Activated CD4-positive, alpha-beta T cell treated with anti-CD3 and anti-CD28 coated beads, Interleukin-2, Interleukin-4, amounts not matched to agents 100 ng/mL and 50 ng/mL, durations not matched to agents 16 hours and 8 hours (primary cell): ENCODE measurements at places on chromosomes 2 and 18.

DNA sequence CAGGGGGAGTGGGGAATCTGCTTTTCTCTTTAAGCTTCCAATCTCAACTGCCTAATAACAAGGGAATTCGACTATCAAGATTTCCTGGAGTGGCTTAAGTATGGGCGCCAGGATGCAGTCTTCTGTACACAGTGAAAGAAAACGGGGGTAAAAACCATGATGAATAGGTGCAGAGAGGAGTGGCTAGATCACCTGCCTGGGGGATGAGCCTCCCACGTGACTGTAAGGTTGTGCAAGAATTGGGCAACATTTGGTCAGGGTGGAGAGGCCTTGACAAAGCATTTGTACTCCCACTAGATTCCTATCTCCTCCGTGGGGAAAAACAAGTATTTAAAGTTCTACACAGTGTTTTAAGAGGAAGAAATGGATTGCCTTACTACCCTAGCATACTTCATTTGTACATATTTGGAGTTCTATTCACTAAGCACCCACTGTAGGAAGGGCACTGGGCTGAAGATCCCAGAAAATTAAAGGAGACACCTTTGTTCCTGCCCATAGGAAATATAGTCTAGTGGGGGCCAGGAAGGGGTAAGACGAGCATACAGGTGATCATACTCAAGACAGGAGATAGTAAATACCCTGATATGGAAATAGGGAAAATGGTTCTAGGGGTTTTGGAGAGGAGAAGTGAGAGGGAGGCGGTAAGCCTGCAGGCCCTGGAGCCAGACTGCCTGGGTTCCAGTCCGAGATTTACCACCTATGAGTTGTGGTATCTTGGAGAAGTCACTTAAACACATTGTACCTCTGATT lies 29.2 kb downstream of the EPAS1 start:
- DNase-seq, result no peak

DNA sequence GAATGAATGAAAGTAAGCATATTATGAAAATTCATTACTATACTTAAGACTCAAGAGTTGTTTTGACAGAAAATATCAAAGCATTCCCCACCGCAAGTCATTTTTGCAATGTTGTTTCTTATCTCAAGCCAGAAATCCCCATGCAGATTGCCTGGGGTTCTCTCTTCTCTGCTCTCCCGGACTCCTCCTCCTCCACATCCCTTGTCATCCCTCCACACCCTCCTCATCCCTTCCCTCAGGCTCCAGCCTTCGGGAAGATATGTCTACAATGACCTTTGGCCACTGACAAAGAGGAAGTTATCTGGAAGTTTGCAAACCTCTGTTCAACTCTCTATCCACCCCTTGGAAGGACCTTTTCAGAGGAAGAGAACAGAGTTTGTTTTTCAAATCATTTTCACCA lies 11.9 kb downstream of the TFCP2L1 start:
- DNase-seq, result no peak

DNA sequence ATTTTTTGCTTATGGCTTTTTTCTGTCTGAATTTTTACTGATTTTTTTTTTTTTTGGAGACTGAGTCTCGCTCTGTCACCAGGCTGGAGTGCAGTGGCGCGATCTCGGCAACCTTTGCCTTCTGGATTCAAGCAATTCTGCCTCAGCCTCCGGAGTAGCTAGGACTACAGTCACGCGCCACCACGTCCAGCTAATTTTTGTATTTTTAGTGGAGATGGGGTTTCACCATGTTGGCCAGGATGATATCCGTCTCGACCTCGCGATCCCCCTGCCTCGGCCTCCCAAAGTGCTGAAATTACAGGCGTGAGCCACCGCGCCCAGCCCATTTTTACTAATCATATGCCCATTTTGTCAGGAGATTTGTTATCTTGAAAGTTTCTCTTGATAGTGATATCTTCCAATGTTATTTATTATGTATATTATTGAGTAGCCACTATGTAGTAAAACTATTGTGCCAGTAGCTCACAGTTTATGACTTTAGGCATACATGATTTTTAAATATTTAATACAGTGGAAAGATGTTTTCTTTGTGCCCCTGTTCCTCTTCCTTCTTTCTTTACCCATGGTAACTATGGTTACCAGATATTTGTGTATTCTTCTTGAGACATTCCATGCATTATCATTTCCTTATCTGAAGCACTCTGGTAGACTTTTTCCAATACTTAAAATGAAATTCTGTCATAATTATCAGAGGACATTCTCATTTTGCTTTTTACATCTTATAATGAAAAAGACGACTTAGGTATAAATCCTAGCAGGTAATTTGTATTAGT lies 2.1 kb downstream of the HAT1 start:
- DNase-seq, result no peak

GRCh38 chr2:134762508-134762907 lies 43.7 kb upstream of the TMEM163 start:
- no peak for DNase-seq

GRCh38 chr2:73084971-73085370 lies 13.5 kb upstream of the SFXN5 start:
- DNase-seq, result no peak

DNA sequence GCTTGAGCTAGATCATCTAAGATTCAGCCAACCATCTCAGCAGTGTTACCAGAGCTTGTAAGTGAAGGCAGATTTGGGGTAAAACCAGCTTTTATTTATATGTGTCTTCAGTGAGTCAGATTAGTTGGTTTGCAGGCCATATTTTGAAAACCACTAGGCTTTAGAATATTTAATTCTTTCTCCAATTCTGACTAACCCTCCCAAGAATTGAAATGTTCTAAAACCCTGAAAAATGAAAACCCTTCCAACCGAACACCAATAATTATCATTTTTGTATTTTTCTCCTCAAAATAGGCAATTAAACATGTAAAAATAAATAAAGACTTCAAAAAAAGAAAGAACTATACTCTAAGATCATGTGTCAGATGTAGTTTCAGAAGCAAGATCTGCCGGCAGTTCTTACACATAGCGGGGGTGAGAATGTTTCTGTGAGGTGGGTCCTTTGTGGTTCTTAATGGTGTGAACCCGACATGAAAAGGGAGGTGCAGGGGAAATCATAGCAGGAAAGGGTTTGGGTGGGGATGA lies 14.2 kb downstream of the PLEK start:
- DNase-seq, result peak; percentile 63
